Stimulated activated CD4-positive, alpha-beta T cell treated with anti-CD3 and anti-CD28 coated beads, TNF-alpha, amount 100 ng/mL, for 24 hours (primary cell): ENCODE measurements at places on chromosomes 16 and 17.

DNA sequence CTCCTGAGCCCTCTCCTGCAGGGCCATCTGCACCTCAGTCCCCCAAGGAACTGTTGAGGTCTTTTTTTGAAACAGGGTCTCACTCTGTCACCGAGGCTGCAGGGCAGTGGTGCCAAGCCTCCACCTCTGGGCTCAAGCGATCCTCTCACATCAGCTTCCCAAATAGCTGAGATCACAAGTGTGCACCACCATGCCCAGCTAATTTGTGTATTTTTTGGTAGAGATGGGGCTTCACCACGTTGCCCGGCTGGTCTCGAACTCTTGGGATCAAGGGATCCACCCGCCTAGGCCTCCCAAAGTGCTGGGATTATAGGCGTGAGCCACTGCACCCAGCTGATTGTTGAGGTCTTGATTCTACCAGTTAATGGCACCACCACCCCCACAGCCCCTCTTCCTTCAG lies 27.9 kb upstream of the ENDOV start:
- no peak for DNase-seq

GRCh38 chr16:84360170-84360569 lies 8.2 kb upstream of the ATP2C2 start:
- no peak for DNase-seq

GRCh38 chr17:43530288-43531081 lies 15.7 kb downstream of the ETV4 start:
- DNase-seq = no peak

DNA sequence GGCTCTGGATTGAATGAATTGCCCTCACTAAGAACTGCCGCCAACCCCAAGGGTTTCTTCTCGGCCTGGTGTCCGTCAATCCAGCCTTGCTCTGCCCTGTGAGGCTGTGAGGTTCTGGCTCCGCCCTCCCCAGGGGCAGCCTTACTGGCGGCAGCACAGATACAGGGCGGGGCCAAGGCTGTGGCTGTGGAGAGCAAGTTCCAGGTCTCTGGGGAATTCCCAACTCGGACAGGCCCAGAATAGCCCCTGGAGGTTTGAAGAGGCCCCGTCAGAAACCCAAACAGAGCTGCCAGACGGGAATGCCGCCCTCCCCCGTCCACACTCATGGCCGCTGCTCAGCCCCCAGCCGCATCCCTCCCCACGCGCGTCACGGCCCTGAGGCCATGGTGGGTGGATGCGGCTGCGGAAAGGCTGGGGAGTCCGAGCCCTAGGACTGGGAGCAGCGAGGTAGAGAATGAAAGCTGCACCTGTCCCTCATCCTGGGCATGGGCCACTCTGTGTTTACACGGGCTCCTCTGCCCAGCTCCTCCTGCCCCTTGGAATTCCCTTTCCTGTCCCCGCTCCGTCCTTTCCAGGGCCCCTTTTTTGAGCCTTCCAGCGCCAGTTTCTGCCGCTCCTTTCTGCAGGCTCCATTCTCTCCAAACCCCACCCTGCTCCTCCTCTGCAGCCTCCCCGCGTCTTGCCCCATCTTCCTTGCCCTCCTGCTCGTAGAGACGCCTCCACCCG lies 660 bp upstream of the PRRT2 start:
- peak; percentile 43 for DNase-seq

- no peak for DNase-seq
Observed at GRCh38 chr17:19650826-19651225, 2.3 kb downstream of the ALDH3A2 start.

DNA sequence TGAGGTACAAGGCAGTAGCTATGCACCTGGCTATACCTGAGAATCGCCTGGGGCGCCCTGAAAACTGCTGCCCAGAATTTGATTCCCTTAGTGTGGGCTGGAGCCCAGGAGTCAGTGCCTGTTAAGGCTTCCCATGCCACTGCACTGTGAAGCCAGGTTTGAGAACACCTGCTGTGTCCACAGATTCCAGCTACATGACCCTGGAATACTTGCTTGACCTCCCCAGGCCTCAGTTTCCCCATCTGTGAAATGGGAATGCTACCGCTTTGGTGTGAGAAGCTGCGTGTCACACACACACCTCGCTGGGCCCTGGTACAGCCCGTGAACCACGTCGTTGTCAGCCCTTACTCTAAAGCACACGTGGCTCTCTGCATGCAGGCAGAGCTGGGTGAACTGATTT lies 271.0 kb downstream of the C16orf95 start:
- no peak for DNase-seq

DNA sequence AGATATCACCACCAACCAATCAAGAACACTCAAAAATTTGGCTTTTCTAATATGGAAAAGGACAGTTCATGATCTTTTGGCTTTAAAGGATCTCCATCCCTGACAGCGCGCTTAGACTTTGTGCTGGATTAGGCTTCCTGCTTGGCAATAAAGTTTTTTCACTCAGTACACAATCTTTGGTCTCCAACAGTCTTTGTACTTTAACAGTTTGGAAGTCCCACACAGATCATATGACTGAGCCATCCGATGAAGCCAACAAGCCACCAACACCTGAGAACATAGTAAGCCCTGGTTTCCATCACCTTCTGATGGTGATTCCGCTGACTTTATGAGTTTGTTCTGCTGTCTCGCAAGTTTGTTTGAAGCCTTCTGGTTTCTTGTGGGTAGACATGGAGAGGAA lies 34.3 kb downstream of the SMURF2 start:
- no peak for DNase-seq

GRCh38 chr17:27428781-27429505 lies 27.3 kb upstream of the KSR1 start:
- no peak for DNase-seq

- DNase-seq = no peak
Observed at GRCh38 chr17:13634021-13634420, 32.3 kb upstream of the HS3ST3A1 start.

DNA sequence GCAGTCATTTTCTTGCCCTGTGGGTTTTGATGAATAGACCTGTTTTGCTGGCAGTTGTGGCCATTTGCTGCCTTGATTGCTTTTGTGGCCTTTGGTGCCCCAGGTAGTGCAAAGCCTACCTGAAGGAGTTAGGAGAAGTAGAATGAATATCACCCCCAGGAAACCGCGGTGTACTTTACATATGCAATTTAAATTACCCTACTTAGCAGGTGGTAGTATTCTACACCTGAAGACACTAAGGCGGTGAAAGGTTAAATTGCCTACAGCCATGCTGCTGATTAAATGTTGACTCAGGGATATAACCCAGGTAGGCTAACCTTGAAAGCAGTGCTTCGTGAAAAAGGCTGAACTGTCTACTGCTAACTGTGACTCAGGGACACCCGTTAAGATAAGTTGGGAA lies 27.2 kb upstream of the WWOX start:
- no peak for DNase-seq

GRCh38 chr17:7530023-7530900 lies 18.6 kb upstream of the TNFSF12 start:
- no peak for DNase-seq

- DNase-seq = no peak
Observed at GRCh38 chr16:10614685-10615084, 34.3 kb upstream of the EMP2 start.

DNA sequence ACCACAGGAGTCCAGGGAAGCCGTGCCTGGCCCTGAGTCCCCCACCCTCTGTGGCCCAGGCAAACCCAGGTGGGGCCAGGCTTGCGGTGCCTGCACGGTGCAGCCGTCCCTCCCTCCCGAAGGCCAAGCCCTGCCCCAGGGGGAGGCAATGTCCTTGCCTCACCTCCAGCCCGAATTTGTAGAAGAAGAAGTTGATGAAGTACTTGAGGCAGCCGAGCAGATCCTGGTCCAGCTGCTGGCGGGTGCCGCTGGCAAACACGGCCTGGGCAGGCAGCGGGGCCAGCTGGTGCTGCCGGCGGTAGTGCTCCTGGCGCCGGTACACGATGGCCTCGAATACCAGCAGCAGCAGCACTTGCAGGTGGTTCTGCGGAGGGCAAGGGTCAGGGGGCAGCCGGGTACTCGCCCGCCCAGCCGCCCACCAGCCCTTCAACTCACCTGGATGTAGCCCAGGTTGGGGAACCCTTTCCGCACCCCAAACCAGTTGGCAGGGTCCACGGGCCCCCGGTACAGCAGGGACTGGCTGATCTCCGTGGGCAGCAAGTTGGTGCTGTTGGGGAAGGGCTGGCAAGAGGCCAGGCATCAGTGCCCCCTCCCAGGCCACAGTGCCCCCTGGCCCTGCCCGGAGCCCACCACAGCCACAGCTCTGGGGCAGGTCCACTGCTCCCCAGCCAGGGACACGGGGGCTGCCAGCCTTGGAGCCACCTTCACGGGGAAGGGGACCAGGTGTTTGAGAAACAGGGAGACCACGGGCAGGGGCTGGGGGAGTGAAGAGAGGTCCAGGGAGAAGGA lies 26.1 kb downstream of the CTU2 start:
- no peak for DNase-seq

GRCh38 chr17:3335876-3336275 lies 37.7 kb upstream of the OR3A1 start:
- DNase-seq = no peak

GRCh38 chr16:61842666-61843065 lies 193.6 kb downstream of the CDH8 start:
- no peak for DNase-seq

DNA sequence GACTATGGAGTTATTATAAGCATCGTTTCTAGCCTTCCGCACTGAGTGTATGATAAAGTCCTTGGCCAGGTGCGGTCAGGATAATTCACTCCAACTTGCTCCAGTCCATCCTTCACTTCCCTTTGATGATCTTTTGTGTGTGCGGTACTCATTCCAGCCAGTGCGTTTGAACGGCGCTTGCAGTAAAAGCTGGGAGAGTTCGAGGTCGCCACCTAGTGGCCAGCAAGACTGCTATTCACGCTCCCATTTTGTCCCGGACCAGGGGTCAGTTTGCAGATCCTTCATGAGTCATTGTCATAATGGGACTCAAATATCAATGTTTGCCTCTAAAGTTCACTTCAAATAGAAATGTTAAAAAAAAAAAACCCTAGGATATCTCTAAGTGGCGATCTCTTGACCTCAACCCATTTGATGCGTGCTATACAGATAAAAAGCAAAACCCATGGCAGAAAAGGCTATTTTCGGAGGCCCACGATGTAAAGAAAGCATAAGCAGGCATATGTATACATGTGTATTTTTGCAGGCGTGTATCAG lies 417.1 kb downstream of the TMEM114 start:
- DNase-seq = no peak

DNA sequence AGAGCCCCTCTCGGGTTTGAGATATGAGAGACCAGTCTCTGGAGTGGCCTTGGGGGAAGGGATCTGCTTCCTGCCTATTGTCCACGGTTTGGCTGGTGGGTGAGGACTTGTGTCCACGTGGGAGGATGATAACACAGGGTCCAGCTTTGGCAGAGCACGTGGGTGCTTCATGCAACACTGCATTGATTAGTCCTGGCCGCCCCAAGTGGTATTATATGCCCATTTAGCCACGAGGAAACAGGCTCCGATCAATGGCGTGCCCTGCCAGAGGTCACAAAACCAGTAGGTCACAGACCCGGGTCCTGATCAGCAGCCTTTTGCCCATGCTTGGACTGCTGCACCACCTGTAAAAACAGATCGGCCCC lies 141.6 kb downstream of the RGS9 start:
- no peak for DNase-seq

- DNase-seq = no peak
Observed at GRCh38 chr17:62660629-62661118, 33.2 kb downstream of the MRC2 start.

GRCh38 chr17:43442711-43443110 lies 41.1 kb upstream of the DHX8 start:
- no peak for DNase-seq

DNA sequence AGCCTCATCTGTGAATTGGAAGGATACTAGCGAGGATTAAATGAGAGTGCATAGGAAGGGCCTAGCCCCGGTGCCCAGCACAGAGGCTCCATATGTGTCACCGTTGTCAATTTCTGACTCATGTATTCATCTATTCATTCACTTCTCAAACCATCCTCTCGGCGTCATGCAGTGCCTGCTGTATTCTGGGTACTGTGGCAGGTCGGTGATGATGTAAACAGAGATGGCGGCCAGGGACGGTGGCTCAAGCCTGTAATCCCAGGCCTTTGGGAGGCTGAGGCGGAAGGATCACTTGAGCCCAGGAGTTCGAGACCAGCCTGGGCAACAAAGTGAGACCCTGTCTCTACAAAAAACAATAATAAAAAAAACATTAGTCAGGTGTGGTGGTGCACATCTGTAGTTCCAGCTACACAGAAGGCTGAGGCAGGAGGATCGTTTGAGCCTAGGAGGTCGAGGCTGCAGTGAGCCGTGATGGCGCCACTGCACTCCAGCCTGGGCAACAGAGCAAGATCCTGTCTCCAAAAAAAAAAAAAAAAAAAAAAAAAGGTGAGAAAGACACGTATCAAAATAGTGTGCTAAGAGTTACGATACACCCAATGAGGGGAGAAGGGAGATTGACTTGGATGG lies 4.3 kb upstream of the PPP1R1B start:
- peak; percentile 37 for DNase-seq

DNA sequence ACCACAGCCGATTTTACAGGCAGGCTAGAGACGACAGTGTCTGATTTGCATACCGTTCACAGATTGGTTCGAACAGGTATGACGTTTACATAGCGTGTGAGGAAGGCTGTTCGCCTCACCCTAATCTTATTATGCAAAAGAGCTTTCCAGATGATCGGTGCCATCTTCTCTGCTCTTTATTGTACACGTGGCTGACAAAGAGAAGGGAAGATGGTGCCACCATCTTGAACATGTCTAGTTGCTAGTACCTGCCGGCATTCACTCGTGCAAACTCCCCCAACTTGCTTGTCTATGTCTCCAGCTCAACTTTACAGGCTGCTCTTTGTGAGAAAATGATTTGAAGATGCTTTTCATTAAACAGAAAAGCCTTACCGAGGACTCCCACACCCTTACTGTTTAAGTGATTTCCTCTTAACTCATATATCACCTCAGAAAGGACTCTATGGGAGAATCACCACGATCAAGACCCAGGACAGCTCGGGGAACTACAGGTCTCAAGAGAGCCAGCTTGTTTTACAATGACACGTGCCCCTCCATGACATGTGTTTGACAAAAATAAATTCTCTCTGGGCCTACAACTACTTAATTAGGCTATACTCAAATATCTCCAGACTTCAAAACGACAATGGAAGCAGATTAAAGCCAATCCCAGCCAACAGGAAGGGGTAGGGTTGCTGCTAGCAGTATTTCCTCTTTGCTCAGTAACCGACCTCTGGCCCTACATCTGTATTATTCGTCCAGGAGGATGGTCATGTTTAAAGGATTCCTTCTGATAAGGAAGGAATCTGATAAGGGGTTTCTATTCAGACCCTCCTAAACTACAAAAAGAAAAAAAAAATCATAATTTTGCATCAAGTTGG lies 480.6 kb downstream of the TMEM114 start:
- DNase-seq = no peak

DNA sequence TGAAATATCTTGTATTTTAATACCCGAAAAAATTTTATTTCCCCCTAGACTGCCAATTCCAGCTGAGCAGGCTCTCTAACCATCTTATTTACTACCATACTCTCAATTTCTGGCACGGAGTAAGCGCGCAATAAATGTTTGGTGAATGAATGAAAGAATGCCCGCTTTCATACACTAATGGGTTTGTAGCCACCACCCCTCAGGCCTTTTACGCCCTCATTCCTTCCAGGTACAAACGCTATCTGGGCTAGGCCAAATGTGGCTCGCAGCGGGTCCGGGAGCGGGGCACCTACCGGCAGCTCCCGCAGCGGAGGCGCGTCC lies 536 bp upstream of the PLD2 start:
- DNase-seq = no peak
